ENCODE measurements at places on chromosomes 2 and 18.

DNA sequence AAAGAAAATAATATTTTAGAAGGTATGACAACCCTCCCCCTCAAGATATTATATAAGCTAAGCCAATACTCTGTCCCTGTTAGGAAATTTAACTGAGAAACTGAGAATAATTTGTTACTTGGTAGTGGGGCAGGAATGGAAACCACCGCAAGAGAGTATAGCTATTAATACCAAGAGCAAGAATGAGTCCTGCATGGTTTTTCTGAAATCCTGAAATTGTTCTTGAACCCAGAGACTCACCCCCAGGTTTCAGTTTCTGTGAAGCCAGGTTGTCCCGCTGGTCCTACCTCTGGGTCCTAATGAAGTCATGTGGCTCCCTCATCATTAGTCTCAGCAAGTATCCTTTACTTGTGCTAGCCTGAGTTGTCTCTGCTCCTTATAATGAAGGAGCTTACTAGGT, 671.0 kb upstream of the ACVR2A start:
- DNase-seq: no peak

- no peak for DNase-seq
These were observed 595.2 kb upstream of the HNMT start for GRCh38 chr2:137369106-137369505.

DNA sequence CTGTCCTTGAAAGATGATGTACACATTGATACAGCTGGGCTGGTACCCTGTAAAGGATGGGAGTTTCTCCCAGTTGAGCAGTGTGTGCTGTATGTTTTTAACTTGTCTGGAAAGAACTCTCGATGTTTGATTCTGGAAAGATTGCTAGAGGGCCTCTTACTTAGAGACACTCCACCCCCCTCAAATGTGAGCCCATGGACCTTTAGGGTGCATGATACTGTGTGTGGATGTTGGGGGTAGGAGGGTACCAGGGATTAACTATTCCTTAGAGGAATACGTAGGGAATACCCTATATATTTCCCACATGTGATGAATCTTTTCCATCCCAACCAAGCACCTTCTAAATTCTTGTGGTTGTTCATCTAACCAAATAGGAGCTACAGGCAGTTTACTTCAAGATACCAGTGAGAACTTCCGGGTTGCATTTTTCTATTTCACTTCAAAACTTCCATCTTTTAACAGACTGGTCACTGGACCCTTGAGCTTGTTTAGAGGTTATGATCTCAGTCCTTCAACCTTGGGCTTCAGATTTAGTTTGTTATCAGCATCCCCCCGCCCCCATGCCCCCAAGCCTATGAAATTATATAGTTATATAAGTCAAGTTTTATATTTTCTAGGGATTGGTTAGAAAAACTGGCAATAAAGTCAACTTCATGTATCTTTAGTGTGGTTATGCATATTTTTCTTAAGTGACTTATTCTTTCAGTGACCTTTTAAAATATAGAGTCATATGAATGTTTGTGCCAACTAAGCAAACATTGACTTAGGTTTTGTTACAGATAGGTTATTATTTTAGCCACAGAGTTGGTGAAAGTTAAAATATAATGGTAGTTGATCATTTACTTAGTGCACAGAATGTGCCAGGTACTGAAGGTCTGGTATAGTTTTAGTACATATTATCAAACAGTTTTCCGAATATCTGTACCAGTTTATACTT, 18.2 kb downstream of the AFTPH start:
- no peak for DNase-seq

GRCh38 chr2:186410802-186411201, 75.3 kb upstream of the ZC3H15 start:
- DNase-seq: no peak

GRCh38 chr2:142190805-142191204, 60.0 kb upstream of the LRP1B start:
- no peak for DNase-seq

GRCh38 chr2:221975151-221975550, 323.6 kb downstream of the PAX3 start:
- no peak for DNase-seq

- peak; percentile 89 for DNase-seq
These were observed 85.3 kb downstream of the SPP2 start for GRCh38 chr2:234135750-234136221.

DNA sequence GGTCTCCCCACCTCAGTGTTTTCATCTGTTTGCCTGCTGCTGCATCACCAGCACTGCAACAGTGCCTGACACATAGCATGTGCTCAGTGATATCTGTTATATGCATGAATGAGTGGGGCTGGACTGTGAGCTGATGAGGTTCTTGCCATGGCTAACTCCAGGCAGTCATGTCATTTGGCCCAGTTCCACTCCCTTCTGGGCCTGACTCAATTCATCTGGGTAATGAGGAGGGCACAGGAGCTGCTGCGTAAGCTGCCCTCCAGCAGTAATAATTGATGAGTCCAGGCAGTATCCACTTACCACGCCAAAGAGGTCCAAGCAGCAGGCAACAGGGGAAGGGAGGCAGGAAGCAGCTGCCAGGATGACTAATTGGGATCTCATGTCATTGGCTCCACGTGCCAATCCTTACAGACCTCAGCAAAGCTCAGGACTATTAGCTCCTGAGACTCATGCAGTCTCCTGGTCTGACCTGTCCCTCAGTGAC, 34.1 kb upstream of the MAT2A start:
- no peak for DNase-seq

DNA sequence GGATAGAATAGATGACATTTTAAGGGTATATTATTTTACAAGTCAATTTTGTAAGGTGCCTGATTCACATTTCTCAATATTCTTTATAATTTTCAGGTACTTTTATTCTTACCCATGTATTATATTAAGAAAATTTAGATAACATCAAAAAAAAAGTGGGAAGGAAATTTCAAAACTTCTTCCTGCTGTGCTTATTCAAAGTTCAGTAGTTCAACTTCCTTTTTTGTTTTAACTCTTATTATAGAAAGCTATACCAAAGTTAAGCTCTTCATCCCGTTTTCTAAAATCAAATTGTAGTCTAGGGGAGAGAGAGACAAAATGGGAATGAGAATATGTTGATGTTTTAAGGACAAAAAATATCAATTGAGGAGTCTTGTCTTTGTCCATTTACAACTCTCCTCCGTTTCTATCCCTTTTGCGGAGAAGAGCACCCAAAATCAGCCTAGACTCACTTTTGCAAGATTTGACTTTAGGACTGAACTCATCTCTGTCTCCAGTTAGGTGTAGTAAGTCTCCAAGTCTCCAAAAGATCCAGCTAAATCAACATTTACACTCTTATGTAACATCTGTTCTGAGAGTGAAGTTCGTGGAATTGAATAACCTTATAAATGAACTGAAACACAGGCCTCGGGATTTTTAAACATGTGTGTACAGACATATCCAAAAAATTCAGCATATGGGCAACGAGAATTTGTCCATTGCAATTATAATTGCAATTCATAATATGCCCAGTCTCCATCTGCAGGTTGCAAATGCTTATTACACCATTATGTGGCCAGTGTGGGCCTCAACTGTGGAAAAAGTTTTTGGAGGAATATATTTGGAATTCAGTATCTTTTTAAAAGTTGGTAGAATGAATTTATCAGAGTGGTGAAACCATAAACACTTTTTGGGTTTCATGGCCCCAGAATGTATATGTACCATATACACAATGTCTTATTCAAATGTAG, 23.9 kb downstream of the FAM124B start:
- DNase-seq: no peak

GRCh38 chr2:231928481-231928880, 2.3 kb upstream of the NPPC start:
- DNase-seq: no peak

GRCh38 chr18:3839581-3839981, 389.6 kb downstream of the TGIF1 start:
- peak; percentile 23 for DNase-seq

DNA sequence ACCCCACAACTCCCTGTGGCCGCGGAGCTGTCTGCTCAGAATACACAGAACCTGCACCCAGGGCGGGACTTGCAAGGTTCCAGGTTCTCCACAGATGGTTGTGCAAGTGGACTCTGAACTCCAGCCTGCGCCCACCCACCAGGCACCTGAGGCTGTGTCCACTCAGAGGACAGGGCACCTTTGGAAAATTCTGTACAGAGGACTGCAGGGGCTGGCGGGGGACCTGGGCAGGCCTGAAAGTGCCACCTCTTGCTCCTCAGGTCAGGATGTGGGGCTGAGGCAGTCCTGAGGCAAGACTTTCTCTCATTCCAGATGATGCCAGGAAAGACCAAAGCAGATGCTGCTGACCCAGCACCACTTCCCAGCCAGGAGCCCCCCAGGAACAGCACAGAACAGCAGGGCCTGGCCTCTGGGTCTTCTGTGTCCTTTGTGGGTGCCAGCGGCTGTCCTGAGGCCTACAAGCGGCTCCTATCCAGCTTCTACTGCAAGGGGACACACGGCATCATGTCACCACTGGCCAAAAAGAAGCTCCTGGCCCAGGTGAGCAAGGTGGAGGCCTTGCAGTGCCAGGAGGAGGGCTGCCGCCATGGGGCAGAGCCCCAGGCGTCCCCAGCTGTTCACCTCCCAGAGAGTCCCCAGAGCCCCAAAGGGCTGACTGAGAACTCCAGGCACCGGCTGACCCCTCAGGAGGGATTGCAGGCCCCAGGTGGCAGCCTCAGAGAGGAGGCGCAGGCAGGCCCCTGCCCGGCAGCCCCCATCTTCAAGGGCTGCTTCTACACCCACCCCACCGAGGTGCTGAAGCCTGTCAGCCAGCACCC, 14.4 kb downstream of the ARID5A start:
- DNase-seq: no peak

GRCh38 chr2:170006587-170007325, 171.2 kb upstream of the MYO3B start:
- no peak for DNase-seq

GRCh38 chr2:96108541-96109360, 7.6 kb downstream of the ADRA2B start:
- DNase-seq: peak; percentile 61

DNA sequence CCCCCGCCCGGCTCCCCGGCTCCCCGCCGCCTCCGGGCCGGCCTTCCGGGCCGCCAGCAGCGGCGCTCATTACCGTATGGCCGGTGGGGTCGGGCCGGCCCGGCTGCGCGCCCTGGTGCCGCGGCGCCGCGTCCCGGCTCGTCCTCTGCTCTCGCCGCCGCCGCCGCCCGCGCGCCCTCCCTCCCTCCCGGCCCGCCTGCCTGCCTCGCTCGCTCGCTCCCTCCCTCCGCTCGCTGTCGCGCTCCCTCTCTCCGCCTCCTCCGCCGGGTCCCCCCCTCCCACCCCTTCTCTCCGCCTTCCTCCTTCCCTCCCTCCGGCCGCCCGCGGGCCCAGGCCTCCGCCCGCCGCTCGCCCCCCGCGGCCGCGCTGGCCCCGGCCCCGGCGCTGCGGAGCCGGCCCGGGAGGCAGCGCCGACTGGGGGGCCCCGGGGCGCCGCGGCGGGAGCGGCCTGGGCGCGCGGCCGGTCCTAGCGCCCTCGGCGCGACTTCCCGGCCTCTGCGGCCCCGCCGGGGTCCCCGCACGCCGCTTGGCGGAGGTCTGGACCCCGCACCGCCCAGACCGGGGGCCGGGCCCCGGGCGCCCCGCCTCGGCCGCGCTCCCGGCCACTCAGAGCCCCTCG, at the start of gene DNMT3A:
Gene DNMT3A (minus strand): TSS at position 173 of the 619 bp plus-strand sequence. CDS start 27,941 bp downstream, outside the sequence.
- no peak for DNase-seq

GRCh38 chr18:79587226-79587741, 92.3 kb upstream of the CTDP1 start:
- DNase-seq: no peak

DNA sequence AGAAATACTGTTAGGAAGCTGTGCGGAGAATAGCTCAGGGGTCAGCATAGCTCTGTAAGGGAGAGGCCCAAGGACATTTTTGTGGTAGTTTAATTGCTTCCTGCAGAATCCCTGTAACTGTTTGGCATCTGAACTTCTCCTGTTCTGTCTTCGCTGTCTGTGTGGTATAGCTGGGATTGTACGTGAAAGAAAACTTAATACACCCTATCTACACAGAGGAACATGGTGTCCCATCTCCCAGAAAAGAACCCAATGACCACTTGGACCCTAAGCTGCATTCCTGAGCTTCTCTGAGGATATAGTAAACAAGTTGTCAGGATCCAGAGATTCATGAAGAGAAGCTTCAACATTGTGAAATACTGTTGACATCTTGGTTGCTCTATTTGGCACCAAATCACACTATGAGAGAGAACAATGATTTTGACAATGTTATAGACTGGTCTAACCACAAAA, 81.3 kb downstream of the CDC42EP3 start:
- no peak for DNase-seq

GRCh38 chr2:184598002-184598315, 370 bp upstream of the ZNF804A start:
- no peak for DNase-seq

DNA sequence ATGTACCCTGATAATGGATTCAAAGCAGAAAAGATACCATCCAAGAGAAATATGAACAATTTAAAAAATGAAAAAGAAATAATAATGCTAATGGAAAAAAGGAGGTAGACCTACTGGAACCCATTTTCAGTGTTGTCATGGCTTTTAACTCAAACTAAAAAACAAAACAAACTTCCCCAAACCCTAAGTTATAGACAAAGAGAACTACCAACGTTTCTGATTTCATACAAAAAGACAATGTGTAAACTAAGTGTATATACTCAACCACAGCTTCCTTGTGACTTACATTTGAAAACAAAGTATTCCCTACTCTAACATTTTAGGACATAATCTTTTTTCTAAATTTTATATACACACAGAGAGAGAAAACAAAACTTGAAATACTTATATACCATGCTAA, 45.9 kb downstream of the ACVR1 start:
- DNase-seq: no peak

DNA sequence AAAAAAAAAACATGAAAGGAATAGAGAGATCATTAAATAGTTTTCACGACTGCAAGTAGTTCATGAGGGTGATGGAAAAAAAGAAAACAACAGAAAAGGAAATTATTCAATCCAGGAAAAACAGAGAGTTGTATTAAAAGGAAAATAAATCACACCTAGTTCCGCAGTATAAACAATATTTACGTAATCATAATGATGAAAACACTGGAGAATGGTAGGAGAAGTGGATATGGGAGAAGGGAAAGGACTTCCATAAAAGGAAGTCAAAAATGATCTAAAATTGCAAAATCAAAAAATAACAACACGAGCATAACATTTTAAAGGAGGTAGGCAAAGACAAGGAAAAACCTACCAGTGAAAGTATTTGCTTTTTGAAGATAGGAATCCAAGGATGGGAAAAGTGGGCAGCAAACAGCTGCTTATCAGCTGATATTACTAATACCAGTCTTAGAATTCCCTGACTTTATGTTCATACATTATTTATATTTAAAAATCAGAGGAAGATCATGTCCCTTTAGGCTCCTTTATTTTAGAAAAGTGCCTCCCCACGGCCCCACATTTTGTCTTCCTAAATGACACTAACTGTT, 160.8 kb downstream of the NBAS start:
- DNase-seq: no peak

All from ELF-1 (cell line).